DND-41 (cell line): ENCODE measurements at places on chromosomes 2 and 18.

DNA sequence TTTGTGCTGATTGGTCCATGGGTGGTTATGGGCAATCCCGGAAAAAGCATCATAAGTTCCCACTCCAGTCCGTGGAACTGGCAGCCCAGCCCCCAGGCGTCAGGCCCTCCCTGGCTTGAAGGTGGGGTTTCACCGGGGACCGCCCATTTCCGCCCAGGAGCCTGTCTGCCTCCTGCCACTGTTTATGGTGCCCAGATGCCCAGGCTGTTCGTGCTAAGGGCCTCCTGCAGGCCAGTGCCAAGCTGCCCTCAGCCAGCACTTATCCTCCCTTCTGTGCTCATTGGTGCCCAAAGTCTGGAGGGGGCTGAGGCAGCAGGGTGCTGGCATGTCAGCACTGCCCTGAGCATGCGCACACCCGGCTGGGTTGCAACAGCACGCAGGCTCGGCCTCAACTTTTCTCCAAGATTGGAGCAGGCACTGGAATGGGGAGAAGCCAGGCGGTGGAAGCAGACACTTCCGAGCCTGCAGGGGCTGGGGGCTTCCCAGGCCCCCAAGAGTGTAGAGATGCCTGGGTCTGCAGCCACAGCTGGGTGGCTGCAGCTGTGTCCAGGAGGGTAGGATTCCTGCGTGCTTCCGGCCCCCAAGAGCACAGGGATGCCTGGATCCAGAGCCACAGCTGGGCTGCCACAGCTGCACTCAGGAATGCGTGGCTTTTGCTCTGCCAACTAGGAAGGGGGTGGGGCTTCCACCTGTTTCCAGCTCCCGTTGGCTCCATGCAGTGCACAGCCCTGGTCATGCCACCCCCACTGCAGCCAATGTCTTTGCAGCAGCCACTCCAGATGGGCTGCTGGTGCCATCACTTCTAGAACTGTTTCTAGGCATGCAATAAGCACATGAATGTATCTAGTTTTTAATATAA, 74.0 kb downstream of the AGPS start:
- H3K36me3 ChIP-seq, result peaks cover 55% of the 10 kb centered on the region
- DNase-seq, result no peak
- no peaks in the 10 kb centered on the region for H3K4me1 ChIP-seq
- no peak overlapping the region for H3K4me3 ChIP-seq
- H3K27me3 ChIP-seq, result no peaks in the 10 kb centered on the region
- H3K27ac ChIP-seq, result no peak overlapping the region

DNA sequence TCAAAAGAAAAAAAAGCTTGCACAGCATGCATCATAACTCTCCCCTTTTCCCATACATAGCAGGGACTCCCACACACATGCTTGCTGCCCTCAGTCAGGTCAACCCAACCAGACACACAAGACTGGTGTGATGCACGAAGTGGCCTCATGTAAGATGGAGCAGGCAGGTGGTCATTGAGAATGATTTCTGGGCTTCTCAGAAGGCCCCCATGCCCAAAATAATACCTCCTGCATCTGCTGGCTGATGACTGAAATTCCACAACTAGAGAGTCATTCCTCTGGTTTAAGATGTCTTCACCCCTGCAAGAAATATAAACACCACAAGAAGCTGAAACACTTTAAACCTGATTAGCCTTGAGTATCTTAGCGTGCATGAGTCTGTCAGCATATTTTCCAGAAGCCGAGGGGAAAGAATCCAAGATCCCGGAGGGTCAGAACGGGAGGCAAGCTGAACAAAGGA, 131.1 kb downstream of the AFF3 start:
- H3K27ac ChIP-seq, result no peak overlapping the region
- DNase-seq, result no peak
- H3K4me3 ChIP-seq, result no peak overlapping the region

DNA sequence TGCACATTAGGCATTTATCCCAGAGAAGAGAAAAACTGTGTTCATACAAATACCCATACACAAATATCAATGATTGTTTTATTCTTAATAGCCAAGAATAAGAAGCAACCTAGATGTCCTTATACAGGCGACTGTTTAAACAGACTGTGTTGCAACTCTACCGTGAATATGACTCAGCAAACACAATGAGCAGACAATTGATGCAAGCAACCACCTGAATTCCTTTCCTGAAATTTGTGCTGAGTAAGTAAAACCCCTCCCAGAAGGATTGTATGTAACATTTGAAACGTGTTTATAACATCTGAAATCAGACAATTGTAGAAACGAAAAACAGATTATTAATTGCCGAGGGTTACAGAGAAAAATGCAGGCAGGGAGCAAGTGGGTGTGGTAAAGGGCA, 621.9 kb upstream of the SOX11 start:
- no peak overlapping the region for H3K27ac ChIP-seq
- H3K4me1 ChIP-seq, result no peaks in the 10 kb centered on the region
- H3K27me3 ChIP-seq, result no peaks in the 10 kb centered on the region
- H3K4me3 ChIP-seq, result no peak overlapping the region

GRCh38 chr2:152603166-152603565, 114.1 kb downstream of the PRPF40A start:
- H3K27me3 ChIP-seq, result no peaks in the 10 kb centered on the region
- no peak overlapping the region for H3K4me3 ChIP-seq
- DNase-seq, result no peak
- no peaks in the 10 kb centered on the region for H3K36me3 ChIP-seq
- no peak overlapping the region for H3K27ac ChIP-seq
- H3K4me1 ChIP-seq, result peaks cover 5% of the 10 kb centered on the region; the same call in 1 of the 2 replicates

DNA sequence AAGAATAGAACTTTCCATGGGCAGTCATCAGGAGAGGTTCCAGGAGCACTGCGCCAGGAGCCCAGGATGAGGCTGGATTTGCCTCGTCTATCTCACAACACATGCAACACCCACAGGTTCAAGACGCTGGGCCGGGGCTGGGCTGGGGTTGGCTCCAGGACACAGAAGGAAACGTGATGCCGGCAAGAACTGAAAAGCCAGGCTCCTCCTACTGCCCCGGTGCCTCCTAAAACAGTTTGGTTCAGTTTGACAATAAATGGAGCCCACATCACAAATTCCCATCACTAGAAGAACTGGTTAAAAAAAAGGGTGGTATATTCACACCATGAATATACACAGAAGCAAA, 75.9 kb downstream of the INHBB start:
- no peaks in the 10 kb centered on the region for H3K4me1 ChIP-seq
- H3K27me3 ChIP-seq, result peaks cover 23% of the 10 kb centered on the region
- no peaks in the 10 kb centered on the region for H3K36me3 ChIP-seq
- H3K4me3 ChIP-seq, result no peak overlapping the region
- no peak for DNase-seq
- no peak overlapping the region for H3K27ac ChIP-seq

DNA sequence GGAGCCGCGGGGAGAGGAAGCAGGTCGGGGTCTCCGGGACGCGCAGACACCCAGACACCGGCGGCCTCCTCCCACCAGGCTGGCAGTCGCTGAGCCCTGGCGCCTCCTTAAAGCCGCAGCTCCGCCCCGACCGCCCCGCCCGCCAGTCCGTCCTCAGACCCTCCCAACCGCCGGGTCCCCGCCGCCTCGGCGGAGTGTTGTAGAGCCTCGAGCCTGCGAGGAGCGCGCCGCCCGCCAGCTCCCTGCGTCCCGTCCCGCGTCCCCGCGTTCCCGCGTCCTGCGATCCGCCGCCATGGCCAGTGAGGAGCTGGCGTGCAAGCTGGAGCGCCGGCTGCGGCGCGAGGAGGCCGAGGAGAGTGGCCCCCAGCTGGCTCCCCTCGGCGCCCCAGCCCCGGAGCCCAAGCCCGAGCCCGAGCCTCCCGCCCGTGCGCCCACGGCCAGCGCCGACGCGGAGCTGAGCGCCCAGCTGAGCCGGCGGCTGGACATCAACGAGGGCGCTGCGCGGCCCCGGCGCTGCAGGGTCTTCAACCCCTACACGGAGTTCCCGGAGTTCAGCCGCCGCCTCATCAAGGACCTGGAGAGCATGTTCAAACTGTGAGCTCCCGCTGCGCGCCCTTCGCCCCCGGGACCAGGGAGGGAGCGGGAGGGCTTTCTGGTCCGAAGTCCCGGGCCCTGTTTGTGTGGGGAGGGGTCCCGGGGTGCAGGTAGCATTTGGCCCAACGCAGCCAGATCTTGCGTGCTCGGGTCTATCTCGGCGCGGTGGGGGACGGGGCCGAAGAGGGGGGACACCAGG, at the start of gene EFHD1:
EFHD1 (plus strand) TSS at position 192 of the 793 bp plus-strand sequence; CDS start at position 293, 101 bp downstream.
- H3K27ac ChIP-seq, result no peak within 1 kb of the TSS
- no peaks in the 10 kb centered on the region for H3K36me3 ChIP-seq
- H3K27me3 ChIP-seq, result peaks cover 4% of the 10 kb centered on the region
- DNase-seq, result no peak
- no peaks in the 10 kb centered on the region for H3K4me1 ChIP-seq

DNA sequence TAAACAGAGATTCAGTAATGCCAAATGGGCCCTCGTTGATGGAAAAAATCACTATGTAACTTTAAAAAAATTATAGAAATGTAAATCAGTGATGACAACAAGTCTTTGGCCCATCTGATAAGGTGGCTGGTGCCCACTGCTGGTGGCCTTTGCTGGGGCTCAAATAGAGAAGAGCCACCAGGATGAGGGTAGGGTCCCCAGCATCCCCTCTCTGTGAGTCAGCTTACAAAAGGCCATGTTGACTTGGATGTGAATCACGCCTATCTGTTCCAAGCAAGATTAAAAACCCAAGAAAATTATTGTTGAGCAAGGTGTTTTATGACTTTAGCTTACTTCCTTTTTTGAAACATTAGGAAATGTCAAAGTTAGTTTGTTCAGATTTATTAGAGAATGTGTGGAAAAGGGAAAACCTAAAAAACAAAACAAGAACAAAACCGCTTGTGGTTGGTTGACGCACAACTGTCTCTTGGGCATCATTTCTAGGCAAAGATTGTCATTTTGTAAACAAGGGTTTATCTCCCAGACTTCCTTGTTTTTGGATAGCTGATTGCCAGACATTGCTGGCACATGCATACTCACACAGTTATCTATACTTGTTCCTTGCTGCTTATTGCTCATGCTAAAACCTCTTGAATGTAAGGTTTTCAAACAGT, 53.7 kb upstream of the ZNF396 start:
- H3K27me3 ChIP-seq, result peaks cover 5% of the 10 kb centered on the region
- no peaks in the 10 kb centered on the region for H3K4me1 ChIP-seq
- no peak overlapping the region for H3K4me3 ChIP-seq

- no peaks in the 10 kb centered on the region for H3K36me3 ChIP-seq
- DNase-seq, result no peak
- no peak overlapping the region for H3K4me3 ChIP-seq
- no peak overlapping the region for H3K27ac ChIP-seq
- peaks cover 19% of the 10 kb centered on the region for H3K27me3 ChIP-seq
Observed at GRCh38 chr2:66463206-66463755, 28.4 kb downstream of the MEIS1 start.

- no peaks in the 10 kb centered on the region for H3K4me1 ChIP-seq
- H3K36me3 ChIP-seq, result peaks cover 64% of the 10 kb centered on the region
- no peak overlapping the region for H3K4me3 ChIP-seq
- H3K27ac ChIP-seq, result no peak overlapping the region
- DNase-seq, result no peak
- no peaks in the 10 kb centered on the region for H3K27me3 ChIP-seq
Observed at GRCh38 chr18:2933995-2934394, 78.9 kb downstream of the LPIN2 start.

- no peak for DNase-seq
- H3K27me3 ChIP-seq, result no peaks in the 10 kb centered on the region
- H3K4me3 ChIP-seq, result no peak overlapping the region
- no peaks in the 10 kb centered on the region for H3K36me3 ChIP-seq
Observed at GRCh38 chr2:126784045-126784444, 114.6 kb upstream of the TEX51 start.

DNA sequence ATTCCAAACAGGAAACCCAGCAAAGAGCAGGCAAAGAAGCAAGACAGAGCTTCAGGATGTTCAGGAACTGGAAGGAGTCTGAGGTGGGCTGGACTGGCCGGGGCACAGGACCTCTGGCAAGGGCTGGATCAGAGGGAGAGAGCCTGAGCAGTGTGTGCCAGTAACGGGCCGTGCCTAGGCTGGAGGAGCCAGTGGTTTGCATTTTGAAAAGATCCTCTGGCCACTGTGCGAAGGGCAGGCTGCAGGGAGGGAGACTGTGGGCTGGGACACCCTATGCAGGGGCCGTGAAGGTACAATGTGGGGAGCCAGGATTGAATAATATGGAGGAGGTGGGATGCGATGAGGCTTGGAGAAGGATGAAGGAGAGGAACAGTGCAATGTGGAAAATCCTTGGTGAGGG, 6.2 kb upstream of the SDC1 start:
- H3K4me3 ChIP-seq, result no peak overlapping the region
- no peaks in the 10 kb centered on the region for H3K36me3 ChIP-seq
- no peak overlapping the region for H3K27ac ChIP-seq
- peaks cover 3% of the 10 kb centered on the region for H3K27me3 ChIP-seq

DNA sequence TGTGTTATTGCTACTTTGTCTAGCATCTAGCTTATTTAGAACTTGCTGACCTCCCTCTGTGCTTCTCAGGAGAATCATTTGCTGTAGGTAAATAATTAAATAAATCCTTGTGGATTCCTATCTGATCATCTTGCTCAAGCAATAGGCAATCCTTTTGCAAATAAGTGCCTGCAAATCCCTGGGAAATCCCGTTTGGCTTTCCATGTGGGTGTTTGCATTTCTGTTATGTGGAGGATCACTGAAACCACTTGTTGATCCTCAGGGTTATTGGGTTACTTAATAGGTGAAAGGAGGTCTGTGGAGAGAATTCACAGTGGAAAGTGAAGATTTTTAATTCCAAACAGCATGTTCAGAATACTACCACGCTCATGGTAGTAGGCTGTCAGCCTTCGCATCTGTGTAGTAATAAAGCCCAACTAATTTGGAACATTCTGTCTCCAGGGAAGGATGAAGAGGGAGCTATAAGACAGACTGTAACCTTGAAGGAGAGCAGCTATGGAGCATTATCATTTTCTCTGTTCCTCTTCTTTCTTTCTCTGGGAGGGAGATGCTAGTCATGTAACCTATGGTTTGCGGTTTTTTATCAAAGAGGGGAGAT, 72.5 kb downstream of the GULP1 start:
- no peaks in the 10 kb centered on the region for H3K4me1 ChIP-seq
- no peak overlapping the region for H3K27ac ChIP-seq
- no peak overlapping the region for H3K4me3 ChIP-seq
- H3K27me3 ChIP-seq, result no peaks in the 10 kb centered on the region
- DNase-seq, result no peak

GRCh38 chr18:57004366-57005121, 142.3 kb upstream of the BOD1L2 start:
- no peak overlapping the region for H3K27ac ChIP-seq
- H3K27me3 ChIP-seq, result no peaks in the 10 kb centered on the region
- no peak overlapping the region for H3K4me3 ChIP-seq
- H3K4me1 ChIP-seq, result peaks cover 13% of the 10 kb centered on the region
- no peaks in the 10 kb centered on the region for H3K36me3 ChIP-seq

GRCh38 chr2:196268025-196268424, 96.6 kb upstream of the STK17B start:
- no peak for DNase-seq
- H3K4me3 ChIP-seq, result no peak overlapping the region
- H3K27ac ChIP-seq, result peak overlapping the region; percentile 82
- H3K36me3 ChIP-seq, result no peaks in the 10 kb centered on the region
- peaks cover 76% of the 10 kb centered on the region for H3K4me1 ChIP-seq
- no peaks in the 10 kb centered on the region for H3K27me3 ChIP-seq

- no peak overlapping the region for H3K4me3 ChIP-seq
- H3K36me3 ChIP-seq, result no peaks in the 10 kb centered on the region
- H3K4me1 ChIP-seq, result no peaks in the 10 kb centered on the region
- no peaks in the 10 kb centered on the region for H3K27me3 ChIP-seq
- no peak overlapping the region for H3K27ac ChIP-seq
Observed at GRCh38 chr2:173625315-173625714, 270.6 kb downstream of the CDCA7 start.

GRCh38 chr2:239518286-239519088, 117.7 kb upstream of the HDAC4 start:
- peak overlapping the region; percentile 79 for H3K27ac ChIP-seq
- no peaks in the 10 kb centered on the region for H3K36me3 ChIP-seq
- peaks cover 37% of the 10 kb centered on the region for H3K4me1 ChIP-seq
- no peaks in the 10 kb centered on the region for H3K27me3 ChIP-seq
